ENCODE measurements at places on chromosomes 16 and 17.

DNA sequence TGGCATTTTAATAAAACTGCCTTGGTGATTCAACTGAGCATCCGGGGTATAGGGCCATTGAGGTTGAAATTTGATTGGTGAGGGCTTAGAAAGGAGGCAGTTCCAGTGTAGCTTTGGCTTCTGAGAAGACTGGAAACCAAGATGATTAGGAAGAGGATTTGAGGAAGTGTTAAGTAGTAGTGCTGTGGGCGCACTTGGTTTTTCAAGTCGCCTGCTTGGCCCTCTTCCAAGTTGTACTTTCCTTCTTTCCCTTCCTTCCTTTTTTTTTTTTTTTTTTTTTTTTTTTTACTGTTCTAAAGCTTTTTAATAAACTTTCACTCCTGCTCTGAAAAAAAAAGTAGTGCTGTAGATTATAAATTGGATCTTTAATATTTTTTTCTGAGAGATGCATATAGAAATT, 320.5 kb downstream of the UTP18 start:
- no peak for DNase-seq

- DNase-seq, result no peak
These were observed 656 bp downstream of the VMO1 start for GRCh38 chr17:4785311-4786105.

- DNase-seq, result peak; percentile 86
These were observed at the start of gene KIAA0513 for GRCh38 chr16:85027349-85027957. TSS of gene KIAA0513 (plus strand) at chr16:85027795. CDS start at chr16:85067072, 39,277 bp downstream.

GRCh38 chr17:59601130-59601529, 18.6 kb upstream of the CLTC start:
- DNase-seq, result no peak

DNA sequence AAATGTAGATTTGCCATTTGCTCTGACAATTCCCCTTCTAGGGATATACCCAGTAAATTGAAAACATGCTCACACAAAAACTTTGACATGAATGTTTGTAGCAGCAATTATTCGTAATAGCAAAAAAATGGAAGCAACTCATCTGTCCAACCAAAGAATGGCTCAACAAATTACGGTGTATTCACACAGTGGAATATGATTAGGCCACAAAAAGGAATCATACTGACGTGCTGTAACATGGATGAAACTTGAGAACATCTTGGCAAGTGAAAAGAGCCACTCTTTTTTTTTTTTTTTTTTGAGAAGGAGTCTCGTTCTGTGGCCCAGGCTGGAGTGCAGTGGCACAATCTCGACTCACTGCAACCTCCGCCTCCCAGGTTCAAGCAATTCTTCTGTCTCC, 24.1 kb upstream of the SPNS3 start:
- no peak for DNase-seq

DNA sequence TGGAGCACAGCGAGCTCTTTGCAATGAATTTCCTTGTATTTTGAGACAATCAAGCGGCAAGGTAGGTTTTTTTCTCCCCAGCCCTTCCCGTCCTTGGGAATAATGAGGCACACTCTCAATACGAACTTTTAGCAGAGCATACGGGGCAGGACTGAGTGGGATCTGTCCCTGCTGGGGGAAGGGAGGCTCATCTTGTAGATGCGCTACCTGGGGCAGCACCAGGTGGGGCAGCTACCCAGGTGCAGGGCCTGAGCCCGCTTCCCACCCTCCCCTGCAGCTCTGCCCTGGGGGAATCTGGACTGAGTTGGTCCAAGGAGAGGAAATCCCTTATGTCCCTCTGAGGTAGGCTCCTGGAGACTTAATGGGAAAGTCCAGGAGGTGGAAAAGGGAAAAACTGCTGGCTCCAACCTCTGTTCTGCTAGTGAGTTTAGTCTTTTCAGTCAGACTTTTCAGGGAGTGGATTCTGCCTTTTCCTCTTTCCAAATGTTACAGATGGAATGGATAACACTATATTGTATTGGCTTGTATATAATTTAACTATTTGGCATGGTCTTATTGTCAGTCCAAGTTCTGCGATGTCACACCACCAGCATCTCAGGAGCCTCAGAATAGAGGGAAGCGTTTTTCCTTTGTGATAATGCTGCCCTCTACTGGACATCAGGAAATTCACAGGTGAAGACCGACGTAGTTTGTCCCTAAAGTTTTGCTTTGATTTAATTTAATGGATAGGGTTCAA, 9.6 kb upstream of the CES1 start:
- no peak for DNase-seq

DNA sequence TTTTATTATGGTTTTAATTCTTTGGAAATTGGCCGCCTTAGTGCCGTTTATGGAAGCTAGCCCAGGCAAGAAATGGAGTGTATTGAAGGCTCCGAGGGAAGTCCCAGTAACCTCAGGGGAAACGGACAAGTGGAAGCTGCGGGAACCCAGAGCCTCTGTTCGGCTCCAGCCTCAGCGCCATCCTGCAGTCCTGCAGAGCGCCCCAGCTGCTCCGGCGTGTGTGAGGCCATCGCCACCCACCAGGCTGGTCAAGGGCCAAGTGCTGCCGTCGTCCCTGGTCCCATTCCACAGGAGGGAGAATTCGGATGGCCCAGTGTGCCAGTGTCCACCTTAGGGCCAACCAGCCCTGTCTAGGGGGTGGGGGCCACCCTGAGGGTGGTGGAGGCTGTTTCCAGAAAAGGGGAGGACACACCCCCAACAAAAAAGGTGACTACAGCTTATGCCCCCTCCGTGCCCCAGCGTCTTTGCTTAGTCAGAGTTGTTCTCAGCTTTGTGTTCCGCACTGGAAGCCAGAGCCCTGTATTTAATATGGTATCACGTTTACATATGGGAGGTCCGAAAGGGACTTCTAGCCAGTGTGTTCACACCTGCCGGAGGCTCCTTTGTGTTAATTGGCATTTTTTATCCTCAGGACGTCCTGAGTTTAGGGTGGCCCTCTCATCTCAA, 13.0 kb downstream of the MGRN1 start:
- no peak for DNase-seq

DNA sequence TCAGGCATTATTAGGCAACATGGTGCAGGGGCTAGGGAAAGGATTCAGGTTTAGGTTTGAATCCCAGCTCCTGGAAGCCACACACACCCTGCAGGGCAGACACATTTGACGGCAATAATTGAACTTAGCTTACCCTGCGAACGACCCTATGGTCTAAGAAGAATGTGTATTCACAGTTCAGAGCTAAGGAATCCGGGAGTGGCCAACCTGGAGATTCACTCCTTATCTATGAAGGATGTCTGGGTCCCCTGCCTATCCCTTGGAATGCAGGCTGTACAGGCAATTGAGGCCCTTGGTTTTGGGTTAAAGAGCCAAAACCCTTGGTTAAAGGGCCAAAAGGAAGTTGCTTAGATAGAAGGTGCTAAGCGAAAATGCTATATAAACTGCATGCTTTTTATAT, 2.9 kb upstream of the SYT17 start:
- DNase-seq, result no peak

DNA sequence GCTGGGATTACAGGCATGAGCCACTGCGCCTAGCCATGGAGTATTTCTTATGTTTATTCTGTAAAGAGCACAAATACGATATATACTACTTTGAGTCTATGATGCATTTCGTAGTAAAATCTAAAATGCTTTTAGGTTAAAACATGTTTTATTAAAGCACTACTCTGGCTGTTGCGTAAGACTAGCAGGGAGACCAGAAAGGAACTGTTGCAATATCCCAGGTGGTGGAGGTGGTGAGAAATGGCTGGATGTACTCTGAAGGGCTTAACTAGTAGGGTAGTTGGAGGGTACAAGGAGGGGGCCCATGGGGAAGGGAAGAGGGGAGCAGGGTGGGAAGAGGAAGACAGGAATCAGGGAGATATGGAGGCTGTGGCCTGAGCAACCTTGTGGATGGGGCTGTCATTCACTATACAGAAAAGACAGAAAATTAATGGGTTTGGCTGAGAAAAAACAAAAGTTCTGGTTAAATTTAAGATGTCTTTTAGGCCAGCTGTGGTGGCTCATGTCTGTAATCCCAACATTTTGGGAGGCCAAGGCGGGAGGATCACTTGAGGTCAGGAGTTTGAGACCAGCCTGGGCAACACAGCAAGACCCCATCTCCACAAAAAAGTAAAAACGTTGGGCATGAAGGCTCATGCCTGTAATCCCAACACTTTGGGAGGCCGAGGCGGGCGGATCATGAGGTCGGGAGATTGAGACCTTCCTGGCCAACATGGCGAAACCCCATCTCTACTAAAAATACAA, 35.8 kb downstream of the ST3GAL2 start:
- no peak for DNase-seq

DNA sequence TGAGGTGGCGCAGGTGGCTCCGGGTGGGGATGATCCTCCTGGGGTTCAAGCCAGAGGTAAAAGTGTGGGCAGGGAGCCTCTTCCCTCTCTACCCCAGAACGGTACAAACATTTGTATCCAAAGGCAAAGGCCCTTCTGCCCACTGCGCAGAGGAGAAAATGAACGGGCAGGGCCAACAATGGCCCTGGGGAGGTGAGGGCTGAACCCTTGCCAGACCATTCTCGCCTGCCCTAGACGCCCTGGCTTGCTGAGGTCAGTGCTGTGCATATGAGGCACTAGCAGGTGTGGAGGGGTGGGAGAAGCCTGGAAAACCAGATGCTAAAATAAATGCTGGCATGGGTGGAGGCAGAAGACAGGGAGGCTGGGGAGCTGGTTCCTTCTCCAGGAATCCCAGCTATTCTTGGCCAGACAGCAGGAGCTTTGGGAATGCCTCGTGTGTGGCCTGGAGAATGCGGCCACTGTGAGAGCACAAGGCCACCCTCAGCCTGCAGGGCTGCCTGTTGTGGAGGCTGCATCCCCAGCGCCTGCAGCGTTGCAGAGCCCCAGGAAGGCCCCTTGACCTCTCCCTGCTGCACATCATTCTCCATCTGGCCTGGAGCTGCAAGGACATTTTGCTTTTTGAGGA, 4.5 kb downstream of the C17orf50 start:
- no peak for DNase-seq

DNA sequence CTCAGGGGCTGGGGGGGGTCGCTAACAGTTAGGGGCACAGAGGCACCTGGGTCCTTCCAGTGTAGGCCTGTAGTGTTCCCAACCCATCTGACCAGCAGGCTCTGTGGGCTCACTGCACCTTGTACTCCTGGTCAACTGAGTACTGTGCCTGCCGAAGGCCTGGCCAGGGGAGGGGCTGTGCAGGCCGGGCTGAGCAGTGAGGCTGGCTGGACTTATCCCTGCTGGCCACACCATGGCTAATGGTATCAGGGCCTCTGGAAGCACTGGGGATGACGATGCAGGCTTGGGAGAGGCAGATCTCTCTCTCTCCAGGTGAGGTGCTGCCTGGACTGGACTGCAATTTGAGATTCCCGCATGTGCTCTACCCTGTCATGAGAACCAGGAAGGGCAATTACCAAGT, 58.9 kb upstream of the SDK2 start:
- DNase-seq, result no peak

DNA sequence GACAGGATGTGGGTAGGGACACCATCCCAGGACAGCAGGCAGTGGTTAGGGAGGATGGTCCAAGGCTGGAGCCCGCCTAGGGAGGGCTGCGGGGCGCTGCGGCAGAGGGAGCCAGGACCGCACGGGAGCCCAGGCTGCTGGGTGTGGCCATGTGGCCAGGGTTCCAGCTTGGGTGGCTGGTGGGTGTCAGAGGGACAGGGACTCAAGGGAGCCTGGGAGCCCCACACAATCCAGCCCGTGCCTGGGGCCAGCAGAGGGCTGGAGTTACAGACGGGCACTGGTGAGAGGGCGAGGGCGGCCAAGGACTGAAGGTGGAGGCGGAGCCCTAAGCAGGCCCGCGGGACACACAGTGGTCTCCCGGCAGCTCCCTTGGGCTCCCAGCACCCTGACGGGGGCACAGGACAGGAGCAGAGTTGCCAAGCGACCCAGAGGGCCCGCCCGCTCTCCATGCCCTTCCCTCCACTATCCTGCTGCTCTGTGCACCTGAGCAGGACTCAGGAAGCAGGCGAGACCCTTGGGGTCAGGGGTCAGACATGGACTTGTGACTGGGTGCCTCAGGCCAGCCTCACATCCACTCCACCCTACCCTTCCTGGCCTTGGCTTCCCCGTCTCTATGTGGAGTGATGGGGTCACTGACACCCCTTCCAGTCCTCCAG, 7.1 kb downstream of the MRPL28 start:
- DNase-seq, result no peak

DNA sequence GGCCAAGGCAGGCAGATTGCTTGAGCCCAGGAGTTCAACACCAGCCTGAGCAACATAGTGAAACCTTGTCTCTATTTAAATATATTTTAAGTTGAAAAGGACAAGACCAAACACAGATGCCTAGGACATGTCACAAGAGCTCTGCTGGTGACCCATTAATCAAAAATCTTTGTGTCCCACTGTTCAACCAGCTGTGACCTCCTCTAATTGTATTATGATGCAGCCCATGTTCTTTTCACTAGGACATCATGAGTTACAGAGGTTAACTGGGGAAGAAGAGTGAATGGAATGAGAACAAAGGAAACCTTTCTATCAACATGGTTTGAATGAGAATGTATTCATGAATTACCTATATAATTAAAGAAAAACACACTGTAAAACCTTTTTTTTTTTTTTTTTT, 7.0 kb downstream of the EFTUD2 start:
- DNase-seq, result no peak

GRCh38 chr17:79777120-79777893, 641 bp upstream of the CBX2 start:
- DNase-seq, result no peak

GRCh38 chr16:3861808-3862451, 18.6 kb downstream of the CREBBP start:
- DNase-seq, result no peak

DNA sequence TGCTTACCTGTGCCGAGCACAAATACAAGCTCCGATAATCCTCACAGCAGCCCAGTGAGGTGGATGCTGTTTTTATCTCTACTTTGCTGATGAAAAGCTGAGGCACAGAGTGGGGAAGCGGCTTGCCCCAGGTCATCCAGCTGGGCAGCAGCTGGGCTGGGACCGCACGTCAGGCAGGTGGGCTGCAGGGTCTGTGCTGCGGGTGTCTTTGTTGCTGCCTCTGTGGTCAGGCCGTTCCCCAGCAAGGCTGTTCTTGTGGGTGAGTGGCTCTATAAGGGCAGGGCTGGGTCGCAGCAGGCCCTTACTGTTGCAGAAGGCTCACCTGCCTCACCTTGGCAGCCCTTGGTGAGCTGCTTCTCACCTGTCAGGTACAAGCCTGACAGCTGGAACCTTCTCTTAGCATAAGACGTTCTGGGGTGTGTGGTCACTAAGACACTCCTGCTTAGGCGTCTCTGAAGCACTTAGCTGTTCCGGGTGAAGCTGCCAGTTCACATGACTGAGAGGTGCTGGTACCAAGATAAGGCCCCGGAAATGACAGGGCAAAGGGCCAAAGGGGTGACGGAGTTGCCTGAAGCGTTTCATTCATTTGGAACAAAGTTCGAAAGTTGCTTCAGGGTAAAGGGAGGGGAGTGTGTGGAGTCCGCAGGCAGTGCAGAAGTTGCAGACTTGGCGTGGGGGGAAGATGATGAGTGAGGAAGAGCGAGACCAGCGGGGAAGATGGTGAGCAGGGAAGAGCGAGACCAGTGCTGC, 17.4 kb downstream of the IRF8 start:
- DNase-seq, result no peak
